ENCODE measurements at places on chromosomes 16 and 17.

GRCh38 chr17:34750004-34750403 is 170.6 kb downstream of the TMEM132E start:
- DNase-seq = no peak

- DNase-seq = no peak
Observed at GRCh38 chr16:79716645-79717332, 116.3 kb upstream of the MAF start.

DNA sequence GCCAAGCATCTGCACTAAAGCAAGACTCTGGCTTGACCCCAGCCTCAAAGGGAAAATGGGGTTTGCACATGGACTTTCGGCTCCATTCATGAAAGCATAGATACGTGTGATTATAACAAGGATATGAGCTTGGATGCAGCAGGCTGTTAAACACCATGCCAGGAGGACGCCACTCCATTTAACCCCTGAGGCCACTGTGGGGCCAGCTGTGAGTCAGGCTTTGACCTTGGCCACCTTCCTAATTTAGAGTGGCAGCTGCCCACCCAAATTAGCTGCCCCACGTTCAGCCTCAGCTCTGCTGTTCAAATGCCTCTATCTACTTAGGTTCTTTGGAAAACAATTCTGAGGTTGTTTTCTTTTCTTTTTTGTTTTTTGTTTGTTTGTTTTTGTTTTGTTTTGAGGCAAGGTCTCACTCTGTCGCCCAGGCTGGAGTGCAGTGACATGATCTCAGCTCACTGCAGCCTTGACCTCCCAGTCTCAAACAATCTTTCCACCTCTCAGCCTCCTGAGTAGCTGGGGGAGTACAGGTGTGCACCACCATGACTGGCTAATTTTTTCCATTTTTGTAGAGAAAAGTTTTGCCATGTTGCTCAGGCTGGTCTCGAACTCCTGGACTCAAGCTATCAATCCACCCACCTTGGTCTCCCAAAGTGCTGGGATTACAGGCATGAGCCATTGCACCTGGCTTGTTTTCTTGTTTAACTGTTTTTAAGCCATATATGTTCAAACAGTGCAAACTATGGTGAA is 23.2 kb upstream of the KIFC3 start:
- DNase-seq = no peak

DNA sequence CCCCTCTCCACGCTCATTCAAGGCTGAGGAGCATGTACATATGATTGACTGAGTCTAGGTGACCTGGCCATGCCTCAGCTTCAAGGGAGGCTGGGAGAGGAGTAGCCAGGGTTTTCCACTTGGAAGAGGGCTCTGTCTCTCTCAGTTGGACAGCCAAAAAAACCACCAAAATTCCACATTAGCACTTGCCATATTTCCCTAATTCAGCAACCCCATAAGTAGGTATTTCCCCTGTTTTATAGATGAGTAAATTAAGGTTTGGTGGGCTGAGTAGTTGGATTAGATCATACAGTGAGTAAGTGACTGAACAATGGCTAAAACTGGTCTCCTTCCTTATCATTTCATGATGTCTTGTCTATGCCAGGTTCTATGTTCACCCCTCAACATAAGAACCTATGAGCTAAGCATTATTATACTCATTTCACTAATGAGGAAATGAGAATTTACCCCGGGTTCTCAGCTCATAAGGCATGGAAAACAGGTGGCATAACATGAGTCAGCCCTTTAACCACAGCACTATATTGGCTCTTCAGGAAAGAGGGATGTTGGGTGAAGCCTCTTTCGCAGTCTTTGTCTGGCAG is 68.0 kb upstream of the GAS7 start:
- no peak for DNase-seq

DNA sequence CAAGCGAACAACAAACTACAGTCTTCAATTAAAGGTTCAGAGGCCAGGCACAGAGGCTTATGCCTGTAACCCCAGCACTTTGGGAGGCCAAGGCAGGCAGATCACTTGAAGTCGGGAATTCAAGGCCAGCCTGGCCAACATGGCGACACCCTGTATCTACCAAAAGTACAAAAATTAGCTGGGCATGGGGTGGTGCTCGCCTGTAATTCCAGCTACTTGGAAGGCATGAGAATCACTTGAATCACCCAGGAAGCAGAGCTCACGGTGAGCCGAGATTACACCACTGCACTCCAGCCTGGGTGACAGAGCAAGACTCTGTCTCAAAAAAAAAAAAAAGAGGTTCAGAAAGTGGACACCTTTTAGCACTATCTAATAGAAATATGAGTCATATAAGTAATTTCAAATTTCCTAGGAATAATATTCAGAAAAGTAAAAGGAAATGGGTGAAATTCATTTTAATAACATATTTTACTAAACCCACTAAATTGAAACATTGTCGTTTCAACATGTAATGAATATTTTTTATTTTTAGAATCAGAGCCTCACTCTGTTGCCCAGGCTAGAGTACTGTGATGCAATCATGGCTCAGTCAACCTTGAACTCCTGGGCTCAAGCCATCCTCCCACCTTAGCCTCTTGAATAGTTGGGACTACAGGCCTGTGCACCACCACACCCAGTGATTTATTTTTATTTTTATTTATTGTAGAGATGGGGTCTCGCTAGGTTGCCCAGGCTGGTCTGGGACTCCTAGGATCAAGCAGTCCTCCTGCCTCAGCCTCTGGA is 15.2 kb upstream of the MARCHF10 start:
- no peak for DNase-seq

- DNase-seq = no peak
Observed at GRCh38 chr17:50406578-50406977, 9.3 kb upstream of the LRRC59 start.

DNA sequence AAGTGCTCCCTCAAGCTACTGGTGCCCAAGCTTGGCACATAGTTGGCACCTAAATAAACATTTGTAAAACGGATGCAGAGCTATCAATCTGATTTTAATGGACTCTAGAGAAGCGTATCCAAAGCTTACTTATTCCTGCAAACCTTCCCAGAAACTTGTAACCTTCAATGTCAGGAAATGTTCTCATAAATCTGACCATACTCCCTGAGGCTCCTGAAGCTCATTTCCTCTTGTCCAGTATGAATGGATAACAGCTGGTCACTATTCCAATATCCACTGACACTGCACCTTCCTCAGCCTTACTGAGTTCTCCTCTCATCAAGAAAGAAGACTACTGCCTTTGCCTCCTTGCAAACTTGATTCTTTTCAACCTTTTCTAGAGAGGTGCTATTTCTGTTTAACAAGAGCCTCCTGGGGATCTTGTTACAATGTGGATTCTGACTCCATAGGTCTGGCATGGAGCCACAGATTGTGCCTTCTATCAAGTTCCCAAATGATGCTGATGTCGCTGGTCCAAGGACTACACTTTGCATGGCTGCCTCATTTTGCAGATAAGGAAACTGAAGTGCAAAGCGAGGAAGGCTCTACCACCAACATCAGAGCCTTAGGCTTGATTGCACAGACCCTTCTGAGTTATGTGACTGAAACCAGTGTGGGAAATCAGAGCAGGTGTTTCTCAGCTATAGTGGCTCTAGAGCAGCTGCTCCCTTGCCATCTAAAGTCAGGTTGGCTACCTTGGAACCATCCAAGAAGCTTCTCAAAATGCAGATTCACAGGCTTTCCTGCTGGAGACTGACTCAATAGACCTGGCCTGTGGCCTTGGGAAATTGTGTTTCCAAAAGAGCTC is 377.8 kb downstream of the SOX9 start:
- no peak for DNase-seq

All from BE2C (cell line).